ENCODE measurements at places on chromosomes 2 and 18.

- peak; percentile 22 for DNase-seq
Measured at GRCh38 chr18:44859751-44860439, 179.2 kb downstream of the SETBP1 start.

DNA sequence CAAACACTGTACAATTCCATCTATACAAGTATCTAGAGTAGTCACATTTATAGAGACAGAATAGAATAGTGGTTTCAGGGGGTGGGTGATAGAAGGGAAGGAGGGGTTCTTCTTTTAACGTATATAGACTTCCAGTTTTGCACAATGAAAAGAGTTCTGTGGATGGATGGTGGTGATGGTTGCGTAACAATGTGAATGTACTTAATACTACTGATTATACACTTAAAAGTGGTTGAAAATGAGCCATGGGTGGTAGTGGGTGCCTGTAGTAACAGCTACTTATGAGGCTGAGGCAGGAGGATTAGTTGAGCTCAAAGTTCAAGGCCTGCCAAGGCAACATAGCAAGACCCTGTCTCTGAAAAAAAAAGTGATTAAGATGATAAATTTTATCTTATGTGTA, 85.8 kb downstream of the SETBP1 start:
- DNase-seq = no peak

GRCh38 chr2:112054847-112055729, at the start of gene TMEM87B:
TMEM87B (plus strand) TSS chr2:112055269; CDS start chr2:112055592, 323 bp downstream.
- DNase-seq = peak; percentile 81

DNA sequence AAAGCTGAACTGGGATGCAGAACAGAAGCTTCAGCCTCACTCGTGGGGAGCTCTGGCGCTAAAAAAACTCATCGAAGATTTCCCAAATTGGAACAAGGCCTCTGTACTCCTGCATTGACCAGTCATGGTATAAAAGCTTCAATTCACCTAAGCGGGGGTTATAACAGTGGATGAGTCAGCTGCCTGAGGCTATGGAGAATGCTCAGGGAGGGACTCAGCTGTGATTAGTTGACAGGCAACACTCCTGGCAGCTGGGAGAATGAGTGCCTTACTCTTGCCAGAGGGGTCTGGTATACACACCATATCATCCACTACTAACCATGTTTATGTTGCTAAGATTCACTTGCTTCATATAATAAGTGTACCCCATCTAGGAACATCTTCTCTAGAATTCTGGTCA, 350.6 kb upstream of the VRK2 start:
- no peak for DNase-seq

DNA sequence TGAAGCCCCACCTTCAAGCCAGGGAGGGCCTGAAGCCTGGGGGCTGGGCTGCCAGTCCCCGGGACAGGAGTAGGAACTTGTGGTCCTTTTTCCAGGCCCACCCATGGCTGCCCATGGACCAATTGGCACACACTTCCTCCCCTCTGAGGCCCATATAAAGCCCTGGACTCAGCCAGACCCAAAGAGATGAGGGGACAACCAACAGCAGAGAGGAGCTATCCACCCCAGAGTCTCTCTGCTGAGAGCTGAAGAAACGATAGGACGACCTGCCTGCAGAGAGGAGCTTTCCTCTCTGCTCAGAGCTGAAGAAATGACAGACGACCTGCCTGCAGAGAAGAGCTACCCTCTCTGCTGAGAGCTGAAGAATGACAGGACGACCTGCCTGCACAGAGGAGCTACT, 43.8 kb upstream of the PEX13 start:
- no peak for DNase-seq

DNA sequence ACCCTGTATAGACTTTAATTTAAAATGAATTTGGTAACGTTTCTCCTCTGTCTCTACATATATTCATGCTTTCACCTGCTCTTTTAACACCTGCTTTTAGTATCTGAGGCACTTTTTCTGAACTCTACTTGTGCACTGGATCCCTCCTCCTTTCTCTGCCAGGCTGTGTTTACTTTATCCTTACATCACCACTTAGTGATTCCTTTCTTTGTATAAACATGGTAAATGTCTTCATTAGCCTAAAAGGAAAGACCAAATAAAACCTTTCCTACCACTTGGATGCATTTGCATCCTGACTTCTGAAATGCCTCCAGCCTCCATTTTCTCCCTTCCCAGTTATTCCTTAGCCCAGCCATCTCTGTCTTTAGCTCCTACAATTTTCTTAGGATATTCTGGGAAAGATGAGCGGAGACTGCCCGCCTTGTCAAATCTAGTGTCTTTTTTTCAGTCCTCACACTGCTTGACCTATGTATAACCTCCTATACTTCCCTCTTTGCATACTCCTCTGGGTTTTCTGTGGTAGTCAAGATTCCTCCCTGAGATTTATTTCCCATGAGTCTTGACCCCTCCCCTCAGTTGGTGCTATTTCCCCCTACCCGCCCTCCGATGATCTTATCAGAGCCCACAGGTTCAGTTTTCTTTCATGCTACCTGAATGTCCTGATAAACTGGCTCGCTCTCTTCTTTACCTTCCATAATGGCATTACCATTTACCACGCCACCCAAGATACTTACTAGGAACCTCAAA, 44.8 kb downstream of the REL start:
- no peak for DNase-seq

- DNase-seq = no peak
Measured at GRCh38 chr2:34997779-34998178, 1357.8 kb upstream of the CRIM1 start.

- no peak for DNase-seq
Measured at GRCh38 chr18:76134628-76135027, 360.4 kb downstream of the ZNF516 start.

DNA sequence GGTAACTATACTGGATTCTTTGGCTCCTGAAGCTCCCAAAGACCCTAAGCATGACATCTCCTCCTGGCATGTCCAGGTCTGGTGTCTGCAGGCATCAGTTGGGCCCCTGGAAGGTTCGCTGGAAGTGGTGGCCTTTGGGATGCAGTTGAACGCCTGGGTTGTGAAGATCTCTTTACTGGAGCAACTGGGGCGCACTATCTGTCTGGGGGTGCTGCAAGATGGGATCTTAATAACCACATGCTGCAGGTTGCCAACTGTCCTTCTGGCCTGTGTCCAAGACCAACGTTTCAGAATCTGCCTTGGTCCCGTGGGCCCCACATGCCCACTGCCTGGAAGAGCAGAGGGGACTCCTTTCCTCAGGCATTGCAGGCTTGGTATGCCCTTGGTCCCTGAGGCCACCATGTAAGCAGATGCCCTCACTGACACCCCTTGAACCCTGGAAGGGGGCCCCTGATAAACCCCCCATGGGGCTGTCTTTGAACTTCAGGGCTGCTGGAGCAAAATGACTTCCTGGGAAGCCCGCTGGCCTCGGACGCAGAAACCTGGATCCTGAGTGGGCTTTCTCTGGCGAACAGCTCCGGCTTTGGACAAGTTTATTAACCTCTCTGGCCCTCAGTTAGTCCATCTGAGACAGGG, 101.9 kb downstream of the TWIST2 start:
- DNase-seq = no peak

DNA sequence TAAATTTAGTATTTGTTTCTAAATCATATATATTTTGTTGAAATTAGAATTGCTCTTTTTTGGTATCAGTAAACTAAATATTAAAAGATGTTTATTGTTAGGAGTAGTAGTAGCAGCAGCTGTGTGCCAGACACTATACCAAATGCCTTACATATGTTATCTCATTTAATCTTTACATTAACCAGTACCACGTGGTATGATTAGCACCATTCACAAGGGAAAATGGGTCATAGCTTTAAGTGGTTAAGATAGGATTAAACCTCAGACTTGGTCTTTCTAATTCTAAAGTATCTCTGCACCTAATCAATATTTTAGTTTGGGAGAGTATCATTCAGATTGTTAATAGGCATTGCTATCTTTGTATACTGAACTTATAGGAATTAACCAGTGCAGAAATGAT, 29.0 kb downstream of the PSMD14 start:
- no peak for DNase-seq

DNA sequence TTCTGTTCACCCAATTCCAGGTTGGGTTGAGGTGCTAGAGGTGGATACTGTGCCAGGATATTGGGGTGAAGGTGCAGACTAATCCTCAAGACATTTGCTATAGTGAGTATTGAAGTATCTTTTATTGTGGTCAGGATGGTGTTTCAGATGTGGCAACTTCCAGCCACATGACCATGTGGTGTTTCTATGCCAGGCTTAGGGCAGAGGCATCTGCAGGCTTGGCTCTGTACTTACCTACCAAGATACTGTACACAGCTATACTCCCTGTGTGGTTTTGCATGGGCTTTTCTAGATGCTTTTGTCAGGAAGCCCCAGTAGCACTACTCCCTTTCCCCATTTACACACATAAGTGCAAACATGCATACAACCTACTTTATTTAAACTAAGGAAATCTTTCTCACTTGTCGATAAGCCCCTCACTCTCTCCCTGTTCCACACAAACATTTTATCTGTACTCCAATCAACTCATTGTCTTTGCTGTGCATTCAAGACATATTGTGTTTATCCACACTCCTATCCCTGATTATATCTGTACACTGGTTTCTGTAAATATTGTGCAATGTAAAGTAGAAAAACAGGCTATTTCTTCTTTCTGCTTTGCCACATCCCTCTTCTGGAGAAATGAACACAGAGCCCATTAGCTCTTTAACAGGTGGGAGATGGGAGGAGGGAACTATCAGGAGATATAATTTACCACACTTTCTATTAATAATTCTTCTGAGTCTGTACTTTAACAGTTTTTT, 12.3 kb downstream of the ARL6IP6 start:
- DNase-seq = no peak

- DNase-seq = no peak
Measured at GRCh38 chr2:99846462-99847107, 295.8 kb downstream of the AFF3 start.

DNA sequence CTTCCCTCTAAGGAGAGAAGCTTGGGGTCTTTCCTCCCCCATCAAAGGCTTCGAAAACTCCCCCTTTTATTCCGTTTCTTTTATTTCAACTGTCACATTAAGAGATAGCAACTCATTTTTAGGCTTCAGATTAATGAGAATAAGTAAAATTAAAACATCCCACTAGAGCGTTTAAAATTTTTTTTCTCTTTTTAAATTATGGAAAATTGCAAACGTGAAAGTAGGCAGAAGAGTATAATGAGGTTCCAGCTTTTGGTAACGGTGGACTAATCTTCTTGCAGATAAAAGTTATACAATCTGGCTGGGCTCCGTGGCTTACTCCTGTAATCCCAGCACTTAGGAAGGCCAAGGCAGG, 21.9 kb upstream of the RMP24 start:
- no peak for DNase-seq

DNA sequence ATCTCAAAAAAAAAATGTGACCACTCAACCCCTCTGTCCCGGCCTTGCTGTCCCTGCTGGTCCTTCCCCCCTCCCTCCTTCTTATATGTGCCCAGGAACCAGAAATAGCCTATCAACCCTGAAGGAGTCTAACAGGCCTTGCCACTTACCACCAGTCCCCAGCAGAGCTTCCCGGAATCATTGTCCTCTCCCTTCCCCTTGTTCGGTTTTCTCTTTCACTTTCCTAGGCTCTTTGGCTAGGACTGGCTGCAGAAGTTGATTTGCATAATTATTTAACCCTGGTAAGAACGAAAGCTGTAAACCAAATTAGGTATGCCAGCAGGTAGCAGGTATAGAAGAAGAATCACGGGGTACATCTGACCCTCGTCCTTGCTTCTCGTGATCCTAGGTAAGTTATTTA, 72.6 kb upstream of the ZNF532 start:
- DNase-seq = no peak

- DNase-seq = no peak
Measured at GRCh38 chr2:60507211-60507965, 46.1 kb downstream of the BCL11A start.

GRCh38 chr18:14100503-14101286, 31.5 kb downstream of the ZNF519 start:
- no peak for DNase-seq

- DNase-seq = no peak
Measured at GRCh38 chr2:61016392-61017002, 1.0 kb upstream of the PEX13 start.

DNA sequence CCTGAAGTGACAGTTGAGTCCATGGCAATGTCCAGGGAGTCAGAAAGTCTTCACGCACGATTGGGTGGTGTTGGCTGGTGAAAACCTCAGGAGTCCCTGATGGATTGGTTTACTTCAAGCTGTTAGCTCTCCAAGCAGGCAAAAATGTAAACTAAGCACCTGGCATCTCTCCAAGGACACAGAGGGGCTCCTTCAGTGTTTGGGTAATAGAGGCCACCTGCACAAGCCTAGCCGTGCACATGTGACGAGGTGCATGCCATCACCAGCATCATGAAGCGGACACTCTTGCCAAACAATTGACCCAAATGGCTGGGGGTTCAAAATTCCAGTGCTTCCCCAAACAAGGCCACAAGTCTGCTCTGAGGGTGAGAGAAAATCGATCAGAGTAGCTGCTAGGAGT, 104.7 kb upstream of the CD302 start:
- DNase-seq = no peak

DNA sequence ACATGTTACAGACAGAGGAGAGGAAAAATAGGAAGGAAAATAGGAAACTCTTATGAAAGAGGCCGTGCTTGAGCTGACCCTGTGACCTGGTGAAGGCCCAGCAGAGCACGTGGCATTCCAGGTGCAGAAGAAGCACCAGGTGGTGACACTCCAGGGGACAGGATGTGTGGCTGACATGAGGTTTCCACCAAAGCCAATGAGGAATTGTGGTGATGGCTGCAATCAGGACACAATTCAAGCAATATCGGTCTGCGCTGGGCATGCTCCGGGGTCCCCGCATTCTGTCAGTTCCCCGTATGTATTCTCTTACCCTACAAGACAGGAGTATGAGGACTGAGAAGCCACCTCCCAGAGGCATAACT, 504.2 kb downstream of the EIPR1 start:
- no peak for DNase-seq

DNA sequence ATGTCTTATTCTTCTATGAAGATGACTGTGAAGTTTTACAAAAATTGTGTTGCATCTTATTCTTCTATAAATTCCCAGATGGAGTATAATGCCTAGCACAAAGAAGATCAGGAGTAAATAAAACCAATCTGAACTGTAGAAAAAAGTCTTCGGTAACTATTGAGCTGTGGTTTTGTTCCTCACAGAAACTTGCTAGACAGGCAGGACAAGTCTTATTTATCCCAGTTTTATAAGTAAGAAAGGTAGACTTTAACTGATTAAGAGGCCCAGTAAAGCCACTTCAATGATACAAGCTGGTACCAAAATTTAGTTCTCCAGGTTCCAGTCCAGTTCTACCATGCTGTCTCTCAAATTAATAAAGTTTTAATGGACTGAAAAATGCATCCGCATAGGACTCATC, 526.7 kb upstream of the SETBP1 start:
- DNase-seq = no peak

- no peak for DNase-seq
Measured at GRCh38 chr18:7855671-7856070, 288.6 kb downstream of the PTPRM start.
